ENCODE measurements at places on chromosomes 1 and 21.

GRCh38 chr1:158024737-158025136, 31.3 kb downstream of the KIRREL1 start:
- DNase-seq, result no peak

GRCh38 chr1:245288796-245289195, 134.0 kb downstream of the KIF26B start:
- no peak for DNase-seq

DNA sequence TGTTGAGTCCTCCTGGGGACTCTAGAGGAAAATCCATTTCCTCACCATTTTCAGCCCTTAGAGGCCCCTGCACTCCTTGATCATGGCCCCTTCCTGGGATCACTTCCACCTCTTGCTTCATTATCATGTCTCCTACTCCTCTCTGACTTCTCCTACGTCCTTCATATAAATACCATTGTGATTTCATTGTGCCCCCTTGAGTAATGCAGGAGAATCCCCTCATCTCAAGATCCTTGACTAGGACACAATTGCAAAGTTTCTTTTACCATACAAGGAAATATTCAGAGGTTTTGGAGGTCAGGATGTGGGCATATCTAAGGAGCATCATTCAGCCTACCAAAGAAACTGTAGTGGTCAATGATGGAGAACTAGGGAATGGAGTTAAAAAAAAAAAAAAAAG, 8.8 kb upstream of the GBP6 start:
- no peak for DNase-seq

DNA sequence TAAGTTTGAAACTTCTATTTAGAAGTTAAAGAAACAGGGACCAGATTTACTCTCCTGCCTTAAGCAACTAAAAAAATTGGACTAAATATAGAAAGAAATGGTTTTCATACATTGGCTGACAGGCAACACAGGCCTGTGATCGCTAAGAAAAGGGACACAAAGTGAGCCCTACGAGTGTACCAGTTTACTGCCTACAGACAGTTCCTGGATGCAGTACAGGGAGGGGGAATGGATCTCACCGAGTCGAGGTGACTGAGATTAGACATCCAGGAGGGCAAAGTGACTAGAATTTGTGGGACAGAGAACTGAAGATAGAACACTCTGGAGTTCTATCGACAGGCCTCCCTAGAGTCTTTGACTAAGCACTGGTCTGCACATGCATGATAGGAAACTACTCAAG, 16.0 kb downstream of the PHC2 start:
- no peak for DNase-seq
